Choroid plexus epithelial cell (primary cell): ENCODE measurements at places on chromosomes 7 and 10.

GRCh38 chr7:28618383-28618782, 206.1 kb downstream of the CREB5 start:
- DNase-seq, result no peak

GRCh38 chr10:17432723-17433122, 21.7 kb downstream of the ST8SIA6 start:
- DNase-seq, result no peak

GRCh38 chr10:22317076-22317370, 835 bp downstream of the COMMD3 start:
- DNase-seq, result no peak

- no peak for DNase-seq
These were observed 485.3 kb upstream of the ADARB2 start for GRCh38 chr10:2222631-2223030.

GRCh38 chr10:71494980-71495381, 98.3 kb downstream of the CDH23 start:
- no peak for DNase-seq

DNA sequence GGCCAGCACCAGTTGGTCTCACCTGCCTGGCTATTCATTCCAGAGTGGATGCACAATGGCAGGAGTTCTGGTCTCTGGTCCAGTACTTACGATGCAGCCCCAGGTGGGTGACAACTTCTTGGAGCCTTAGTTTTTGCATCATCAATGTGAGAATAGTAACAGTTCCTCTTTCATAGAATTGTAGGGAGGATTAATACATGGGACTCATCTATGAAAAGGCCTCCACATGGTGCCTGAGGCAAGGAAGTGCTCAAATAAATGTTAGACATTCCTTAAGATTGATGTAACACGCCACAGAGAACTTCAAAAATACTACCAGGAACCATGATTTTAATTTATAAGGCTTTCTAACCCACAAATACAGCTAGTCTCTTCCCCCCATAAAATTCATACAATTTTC, 120.1 kb upstream of the CHST15 start:
- DNase-seq, result no peak

DNA sequence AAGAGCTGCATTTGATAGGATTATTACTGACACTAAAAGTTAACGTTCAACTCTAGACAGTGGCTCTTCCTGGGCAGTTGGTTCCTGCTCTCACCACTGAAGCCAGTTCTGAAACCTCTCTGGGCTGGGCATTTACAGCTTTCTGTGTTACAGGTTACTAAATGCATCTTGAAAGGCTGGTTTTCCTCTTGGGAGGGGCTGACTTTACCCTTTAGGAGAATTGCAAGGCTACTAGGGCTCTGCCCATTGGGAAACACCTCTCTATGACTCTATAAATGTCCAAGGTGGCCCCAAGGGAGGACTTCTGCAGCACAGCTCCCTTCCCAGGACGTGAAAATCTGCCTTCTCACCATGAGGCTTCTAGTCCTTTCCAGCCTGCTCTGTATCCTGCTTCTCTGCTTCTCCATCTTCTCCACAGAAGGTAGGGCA, at the start of gene GPR15LG:
Gene GPR15LG, plus strand, starts transcription at position 301 of the 429 bp plus-strand sequence. Its CDS starts 51 bp downstream, at position 352.
- DNase-seq, result no peak

DNA sequence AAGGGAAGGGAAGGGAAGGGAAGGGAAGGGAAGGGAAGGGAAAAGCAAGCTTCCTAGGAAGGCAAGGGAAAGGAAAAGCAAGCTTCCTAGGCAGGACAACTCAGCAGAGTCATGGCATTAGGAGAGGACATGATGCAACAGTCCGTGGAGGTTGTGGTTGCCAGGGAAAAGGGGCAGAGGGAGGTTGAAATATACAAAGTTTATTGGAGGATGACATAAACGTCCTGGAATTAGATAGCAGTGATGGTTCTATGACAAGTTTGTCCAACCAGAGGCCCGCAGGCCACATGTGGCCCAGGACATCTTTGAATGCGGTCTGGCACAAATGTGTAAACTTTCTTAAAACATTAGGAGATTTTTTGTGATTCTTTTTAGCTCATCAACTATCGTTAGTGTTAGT, 59.8 kb upstream of the OPN4 start:
- peak; percentile 41 for DNase-seq

DNA sequence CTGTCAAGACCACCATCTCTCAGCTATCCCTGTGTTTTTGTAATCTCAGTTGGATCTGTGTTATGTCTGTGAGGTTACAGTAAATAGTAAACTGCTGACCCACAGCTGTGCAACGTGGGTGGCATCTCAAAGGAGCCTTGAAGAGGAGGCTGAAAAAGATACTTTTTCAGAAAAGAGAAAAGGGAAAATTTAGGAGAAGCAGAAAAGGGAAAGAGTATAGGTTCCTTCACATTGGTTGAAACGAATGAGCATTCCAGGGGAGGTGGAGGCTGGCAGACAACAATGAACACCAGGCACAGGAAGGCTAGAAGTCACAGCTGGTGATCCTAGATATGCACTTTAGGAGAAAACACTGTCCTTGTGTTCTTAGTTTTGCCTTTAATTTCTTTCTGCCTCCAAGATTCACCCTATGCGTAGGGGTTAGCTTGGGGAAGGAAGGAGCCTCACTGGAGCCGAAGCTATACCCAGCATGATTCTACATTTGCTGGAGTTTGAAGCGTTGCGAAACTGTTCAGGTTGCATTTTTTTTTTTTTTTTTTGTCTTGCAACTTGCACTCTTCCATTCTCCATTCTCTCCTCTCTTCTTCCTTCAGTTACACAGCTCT, 18.3 kb downstream of the CPED1 start:
- DNase-seq, result peak; percentile 62
